ENCODE measurements at places on chromosomes 6 and 20.

GRCh38 chr6:42091718-42092023 is 41.3 kb downstream of the TAF8 start:
- no peak for DNase-seq

DNA sequence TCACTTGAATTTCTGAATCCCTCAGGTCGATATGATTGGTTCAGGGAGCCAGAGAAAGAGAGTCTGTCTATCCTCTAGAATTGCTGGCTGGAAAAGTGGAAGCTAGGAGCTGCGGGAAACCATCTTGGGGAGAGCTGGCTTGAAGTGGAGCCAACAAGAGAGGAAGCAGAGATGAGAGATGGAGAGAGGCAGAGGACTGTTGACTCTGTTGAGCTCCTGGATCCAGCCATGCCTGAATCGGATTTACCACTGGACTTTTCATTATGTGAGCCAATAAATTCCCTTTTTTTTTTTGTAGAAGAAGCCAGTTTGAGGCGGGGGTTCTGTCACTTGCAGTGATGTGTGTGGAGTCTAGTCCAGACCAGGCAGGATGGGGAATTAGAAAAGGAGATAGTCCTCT is 13.9 kb upstream of the SLC9A8 start:
- no peak for DNase-seq

DNA sequence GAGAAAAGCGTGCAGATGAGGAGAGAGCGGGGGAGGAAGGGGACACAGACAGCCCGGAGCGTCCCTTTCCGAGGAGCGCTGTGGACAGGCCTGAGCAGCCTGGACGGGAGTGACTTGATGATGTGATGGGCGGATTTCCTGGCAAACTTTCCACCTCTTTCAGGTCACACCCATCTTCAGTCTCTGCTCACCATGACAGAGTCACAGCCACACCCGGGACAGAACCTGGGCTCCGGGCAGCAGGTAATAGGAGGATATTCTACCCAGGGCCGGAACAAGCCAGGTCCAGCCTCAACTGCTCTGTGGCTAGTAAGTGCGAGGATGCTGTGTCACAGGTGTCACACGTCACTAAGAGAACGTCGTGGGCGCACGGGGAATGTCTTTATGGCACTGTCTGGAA is 84.3 kb downstream of the THBS2 start:
- no peak for DNase-seq

DNA sequence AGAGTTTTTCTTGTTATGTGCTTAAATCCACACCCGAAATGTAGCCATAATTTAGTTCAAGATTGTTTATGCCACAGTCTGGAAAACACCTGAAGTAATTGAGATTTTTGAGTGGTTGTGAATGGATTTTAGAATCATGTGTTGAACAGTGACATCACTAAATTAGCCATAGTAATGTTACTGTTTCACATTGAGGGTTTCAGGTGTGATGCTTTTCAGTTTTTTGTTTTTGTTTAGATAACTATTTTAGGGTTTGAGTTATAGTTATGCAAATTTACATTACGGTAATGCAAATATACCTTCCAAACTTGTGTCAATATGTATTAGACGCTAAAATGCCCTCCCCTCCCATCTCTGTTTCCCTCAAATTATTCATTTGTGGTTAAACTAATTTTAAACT is 22.9 kb downstream of the QKI start:
- DNase-seq, result no peak

- no peak for DNase-seq
Observed at GRCh38 chr6:147238164-147238563, 33.9 kb downstream of the STXBP5 start.

DNA sequence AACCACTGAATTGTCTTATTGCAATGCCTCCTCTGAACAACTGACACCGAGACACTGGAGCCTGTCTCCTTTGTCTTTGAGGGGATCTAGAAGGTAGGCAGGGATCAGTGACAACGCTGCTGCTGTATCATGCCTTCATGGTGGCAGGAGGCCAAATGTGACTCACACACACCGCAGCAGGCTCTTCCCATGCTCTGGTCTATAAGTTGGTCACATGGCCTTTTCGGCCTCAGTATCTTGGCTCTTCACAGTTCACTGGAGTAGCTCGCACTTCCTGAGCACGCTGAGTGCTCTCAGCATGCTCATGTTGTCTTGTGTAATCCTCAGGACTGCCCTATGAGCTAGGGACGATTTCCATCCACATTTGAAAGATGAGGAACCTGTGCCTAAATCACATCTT is 167.4 kb upstream of the PCSK2 start:
- DNase-seq, result no peak

GRCh38 chr6:142820338-142821051 is 124.5 kb downstream of the HIVEP2 start:
- DNase-seq, result no peak

DNA sequence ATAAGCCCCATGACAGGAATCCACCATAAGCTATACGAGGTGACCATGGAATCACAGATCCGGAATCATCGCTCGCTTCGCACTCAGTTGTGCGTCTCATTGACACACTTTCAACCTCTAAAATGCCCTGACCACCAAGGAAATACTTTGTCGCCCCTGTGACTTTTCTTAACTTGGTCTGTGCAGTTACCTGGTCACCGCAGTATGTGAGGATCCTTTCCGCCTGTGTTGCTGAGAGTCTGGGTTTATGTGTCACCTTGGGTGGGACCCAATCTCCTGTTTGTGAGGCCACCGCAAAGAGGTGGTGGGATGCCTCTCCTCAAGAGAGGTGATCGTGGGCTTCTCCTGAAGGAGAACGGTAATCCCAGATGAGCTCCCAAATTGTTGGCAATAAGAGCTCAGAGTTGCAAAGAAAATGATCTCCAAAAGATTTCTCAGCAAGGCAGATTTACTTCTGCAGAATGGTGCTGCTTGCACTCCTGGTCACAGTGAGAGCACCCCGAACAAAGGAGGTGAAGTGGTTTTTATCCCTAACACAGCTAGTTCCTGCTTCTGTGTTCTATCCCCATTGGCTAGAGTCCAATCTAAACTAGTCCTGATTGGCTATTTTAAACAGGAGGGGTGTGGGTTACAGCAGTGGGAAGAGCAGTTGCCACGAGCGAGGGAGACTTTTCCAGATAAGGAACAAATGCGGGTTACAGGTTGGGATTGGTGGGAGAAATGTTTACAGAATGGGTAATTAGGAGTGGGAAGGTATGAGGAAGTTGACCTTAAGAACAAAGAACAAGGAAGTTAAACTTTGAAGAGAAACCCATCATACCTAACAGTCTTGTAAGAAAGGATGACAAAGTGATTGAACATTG is 9.1 kb upstream of the ZNFX1 start:
- DNase-seq, result peak; percentile 85

DNA sequence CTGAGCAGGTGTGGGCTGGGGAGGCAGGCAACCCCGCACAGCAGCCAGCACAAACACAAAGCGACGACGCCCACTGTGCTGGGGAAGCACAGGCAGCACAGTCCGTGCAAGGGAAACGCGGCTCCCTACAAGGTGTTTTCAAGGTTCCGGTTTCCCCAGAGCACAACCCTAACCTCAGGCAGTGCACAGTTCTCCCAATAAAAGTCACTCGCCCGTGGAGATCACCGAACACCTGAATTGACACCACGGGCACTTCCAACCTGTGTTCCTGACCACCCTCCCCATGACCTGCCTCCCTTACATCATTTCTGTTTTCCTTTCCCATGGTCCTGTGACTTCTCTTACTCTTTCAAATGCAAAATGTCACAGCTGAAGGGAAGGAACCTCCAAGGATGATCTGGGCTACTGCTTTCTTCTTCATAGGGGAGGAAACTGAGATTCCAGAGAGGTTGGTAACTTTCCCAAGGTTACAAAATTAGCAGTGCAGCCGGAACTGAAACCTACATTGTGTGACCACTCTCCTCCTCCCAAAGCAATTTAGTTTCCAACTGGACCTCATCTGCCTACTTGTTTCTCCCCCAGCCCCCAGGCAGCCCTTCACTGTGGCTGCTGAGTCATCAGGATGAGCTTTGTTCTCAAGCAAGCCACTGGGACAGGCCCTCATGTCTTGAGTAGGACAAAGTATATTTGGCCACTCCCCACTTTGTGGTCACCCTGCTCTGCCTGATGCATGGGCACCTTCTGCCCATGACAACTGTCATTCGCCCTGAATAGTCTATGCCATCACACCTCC is 125.3 kb downstream of the ATXN1 start:
- DNase-seq, result no peak
